Cardiac ventricle fibroblast (primary cell): ENCODE measurements at places on chromosomes 1 and 21. TPM values are rescaled to one million over a fixed set of nuclear protein-coding genes. Genes with fewer than 3 reads are reported as not detected.

Gene FAM43B
- 1.2 and 2.2 TPM in 2 replicates for total RNA-seq

Gene BTBD19
- total RNA-seq: 5.1 and 7.8 TPM in 2 replicates

Gene GPX7
- total RNA-seq: 21.6 and 31.8 TPM in 2 replicates

Gene GBP2
- 28.8 and 30.5 TPM in 2 replicates for total RNA-seq

Gene CELF3
- not detected in 2 replicates for total RNA-seq

Gene LYPD8
- total RNA-seq: not detected in 2 replicates

Gene HMCN1
- total RNA-seq: 157 and 161 TPM in 2 replicates

Gene GNAT2
- total RNA-seq: 0.68 TPM in 1 of 2 replicates, not detected in the other

Gene CSDE1
- 306 and 670 TPM in 2 replicates for total RNA-seq

Gene LCE3D
- not detected in 2 replicates for total RNA-seq

Gene MTMR11
- 3.9 and 7.3 TPM in 2 replicates for total RNA-seq

Gene LIN28A
- not detected in 2 replicates for total RNA-seq

Gene TENT5C
- 0.39 and 0.62 TPM in 2 replicates for total RNA-seq

Gene SMIM11
- total RNA-seq: 1.3 and 19.6 TPM in 2 replicates

Gene TSTD1
- total RNA-seq: 14.5 and 21.0 TPM in 2 replicates

Gene IL20
- total RNA-seq: not detected in 2 replicates

Gene PLCH2
- not detected in 2 replicates for total RNA-seq

Gene ATP1A4
- not detected in 2 replicates for total RNA-seq
